GM06990 (cell line): ENCODE measurements at places on chromosomes 1 and 21.

GRCh38 chr21:34073749-34074282 lies 438 bp downstream of the MRPS6 start:
- peak; percentile 65 for DNase-seq

DNA sequence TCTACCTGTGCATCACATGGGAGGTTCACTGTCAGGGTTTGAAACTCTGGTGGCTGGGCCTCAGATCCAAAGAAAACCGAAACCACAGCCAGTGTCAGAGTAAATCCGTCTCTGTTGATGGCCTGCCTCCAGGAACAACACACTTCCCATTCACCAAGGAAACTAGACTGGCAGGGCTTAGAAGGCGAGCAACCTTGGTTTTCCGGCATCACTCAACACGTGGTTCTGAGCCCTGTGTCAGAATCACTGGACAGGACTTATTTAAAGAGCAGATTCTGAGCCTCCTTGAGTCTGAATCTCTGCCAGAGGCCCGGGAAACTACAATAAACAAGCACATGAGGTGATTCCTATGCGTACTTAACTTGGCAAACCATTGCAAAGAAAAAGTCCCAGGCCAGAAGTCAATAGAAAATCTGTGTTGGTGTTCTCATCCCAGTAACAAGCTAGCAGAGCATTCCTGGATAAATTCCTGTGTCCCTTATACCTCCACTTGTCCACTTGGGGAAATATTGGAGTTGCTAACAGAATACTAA lies 70.0 kb downstream of the KCTD3 start:
- no peak for DNase-seq

DNA sequence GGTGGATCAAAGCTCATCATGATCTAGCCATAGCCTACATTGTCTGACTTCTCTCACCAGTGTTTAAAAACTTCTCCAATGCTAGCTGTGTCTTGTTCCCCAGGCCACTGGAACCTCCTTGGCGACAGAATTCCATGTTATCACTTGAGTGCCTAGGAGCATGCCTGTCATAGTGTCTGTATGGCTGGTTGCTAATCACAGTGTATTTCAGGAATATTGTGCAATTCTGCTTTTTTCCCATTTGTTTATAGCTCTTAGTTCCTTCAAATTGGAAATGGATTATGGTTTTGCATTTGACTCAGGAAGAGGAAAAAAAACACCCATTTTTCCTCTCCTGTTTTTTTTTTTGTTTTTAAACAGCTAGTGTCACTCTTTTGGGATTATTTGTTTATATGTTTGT lies 25.5 kb downstream of the ROR1 start:
- DNase-seq = no peak

DNA sequence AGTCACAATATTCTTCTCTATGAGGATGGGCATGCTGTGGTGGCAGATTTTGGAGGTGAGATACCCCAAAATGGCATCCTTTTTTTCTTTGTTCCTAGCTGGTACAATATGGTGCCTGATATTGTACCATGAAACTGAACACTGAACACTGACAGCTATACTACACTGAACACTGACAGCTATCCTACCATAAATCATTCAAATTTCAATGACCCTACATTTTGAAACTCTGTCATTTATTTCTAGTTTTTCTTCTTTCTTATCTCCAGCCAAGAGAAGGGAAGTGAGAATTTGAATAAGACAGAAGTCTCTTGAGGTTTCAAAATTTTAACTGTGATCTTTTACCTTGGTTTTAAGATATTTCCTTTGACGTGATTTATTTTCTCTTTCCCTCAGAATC lies 76.3 kb downstream of the LRRC53 start:
- no peak for DNase-seq

DNA sequence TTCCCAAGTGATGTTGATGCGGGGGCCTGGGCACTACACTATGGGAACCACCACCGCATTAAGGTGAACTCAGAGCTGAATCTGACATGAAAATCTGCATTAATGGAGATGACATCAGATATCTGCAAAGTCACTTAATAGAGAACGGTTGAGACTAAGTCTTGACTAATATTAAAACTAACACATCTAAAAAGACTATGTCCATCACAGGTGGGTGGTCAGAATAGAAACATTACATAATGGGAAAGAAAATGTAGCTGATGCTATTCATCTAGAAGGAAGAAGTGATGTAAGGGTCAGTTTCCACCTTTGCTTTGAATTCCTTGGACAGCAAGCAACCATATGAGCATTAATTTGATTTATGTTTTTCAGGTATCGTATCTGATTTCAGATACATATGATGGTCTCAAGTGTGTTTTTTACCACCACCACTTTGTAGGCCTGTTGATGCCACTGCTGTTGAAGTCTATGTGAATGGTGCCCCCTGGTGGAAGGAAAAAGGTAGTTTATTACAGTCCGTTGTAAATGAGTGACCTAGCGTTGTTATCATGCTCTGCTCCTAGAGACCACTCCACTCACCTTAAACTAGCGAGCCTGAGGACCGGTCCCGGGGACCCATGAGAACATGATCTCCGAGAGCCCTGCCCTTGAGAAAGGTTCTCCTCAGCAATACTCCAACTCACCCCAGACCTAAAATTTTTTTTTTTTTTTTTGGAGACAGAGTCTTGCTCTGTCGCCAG lies 73.5 kb downstream of the BACH1 start:
- peak; percentile 44 for DNase-seq

DNA sequence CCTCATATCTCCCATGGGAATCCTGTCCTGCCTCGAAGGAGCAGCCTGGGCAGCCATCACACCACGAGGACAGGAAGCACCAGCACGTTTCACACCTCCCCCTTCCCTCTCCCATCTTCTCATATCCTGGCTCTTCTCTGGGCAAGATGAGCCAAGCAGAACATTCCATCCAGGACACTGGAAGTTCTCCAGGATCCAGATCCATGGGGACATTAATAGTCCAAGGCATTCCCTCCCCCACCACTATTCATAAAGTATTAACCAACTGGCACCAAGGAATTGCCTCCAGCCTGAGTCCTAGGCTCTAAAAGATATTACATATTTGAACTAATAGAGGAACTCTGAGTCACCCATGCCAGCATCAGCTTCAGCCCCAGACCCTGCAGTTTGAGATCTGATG lies 8.7 kb downstream of the SLAMF8 start:
- DNase-seq = no peak

- no peak for DNase-seq
Observed at GRCh38 chr1:102434421-102434820, 437.7 kb upstream of the OLFM3 start.

GRCh38 chr21:15014221-15014620 lies 50.6 kb downstream of the NRIP1 start:
- DNase-seq = no peak

GRCh38 chr1:229161740-229162139 lies 109.2 kb upstream of the RAB4A start:
- no peak for DNase-seq

- DNase-seq = no peak
Observed at GRCh38 chr1:29120367-29120766, 3.3 kb downstream of the TMEM200B start.

- DNase-seq = no peak
Observed at GRCh38 chr1:38127428-38127827, 80.8 kb upstream of the POU3F1 start.

GRCh38 chr1:121483961-121484424 lies 299.2 kb downstream of the SRGAP2C start:
- no peak for DNase-seq

DNA sequence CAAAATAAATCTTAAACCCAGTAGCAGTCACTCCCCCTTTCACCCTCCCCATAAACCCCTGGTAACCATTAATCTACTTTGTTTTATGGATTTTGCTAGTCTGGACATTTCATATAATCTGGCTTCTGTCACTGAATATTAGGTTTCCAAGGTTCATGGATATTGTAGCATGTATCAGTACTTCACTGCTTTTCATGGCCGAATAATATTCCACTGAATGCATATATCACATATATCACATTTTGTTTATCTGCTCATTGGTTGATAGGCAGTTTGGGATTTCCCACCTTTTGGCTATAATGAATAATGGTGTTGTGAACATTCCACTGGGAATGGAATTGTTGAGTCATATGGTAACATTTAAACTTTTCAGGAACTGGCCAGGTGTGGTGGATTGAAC lies 4.6 kb upstream of the WDR4 start:
- DNase-seq = no peak

- DNase-seq = no peak
Observed at GRCh38 chr1:208177656-208178055, 66.5 kb downstream of the PLXNA2 start.

- DNase-seq = peak; percentile 18
Observed at GRCh38 chr1:209202830-209203532, 380.5 kb upstream of the CAMK1G start.

GRCh38 chr1:43479414-43479813 lies 25.7 kb upstream of the HYI start:
- DNase-seq = no peak

DNA sequence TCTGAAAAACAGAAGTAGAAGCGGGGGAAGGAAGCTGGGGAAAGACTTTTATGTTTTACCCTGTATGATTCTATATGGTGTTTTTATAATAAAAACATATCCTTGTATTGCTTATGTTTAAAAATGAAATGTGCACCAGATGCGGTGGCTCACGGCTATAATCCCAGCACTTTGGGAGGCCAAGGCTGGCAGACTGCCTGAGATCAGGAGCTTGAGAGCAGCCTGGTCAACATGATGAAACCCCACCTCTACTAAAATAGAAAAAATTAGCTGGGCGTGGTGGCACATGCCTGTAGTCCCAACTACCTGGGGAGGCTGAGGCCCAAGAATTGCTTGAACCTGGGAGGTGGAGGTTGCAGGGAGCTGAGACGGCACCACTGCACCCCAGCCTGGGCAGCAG lies 155.4 kb downstream of the SMYD3 start:
- DNase-seq = no peak

DNA sequence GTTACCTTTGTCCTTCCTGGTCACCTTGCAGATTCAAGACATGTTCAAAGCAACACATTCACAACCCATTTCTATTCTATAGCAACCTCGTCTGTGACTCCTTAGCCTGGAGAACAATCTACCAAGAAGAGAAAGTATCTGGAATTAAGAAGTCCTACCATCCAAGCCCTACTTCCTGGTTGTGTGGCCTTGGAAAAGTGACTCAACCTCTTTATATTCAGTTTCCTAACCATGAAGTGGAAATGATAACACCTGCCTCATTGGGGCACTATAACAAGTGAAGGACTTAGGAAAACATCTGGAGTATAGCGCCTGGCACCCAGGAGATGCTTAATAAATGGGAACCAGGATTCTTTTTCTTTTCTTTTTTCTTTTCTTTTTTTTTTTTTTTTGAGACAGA lies 36.5 kb upstream of the SRRM1 start:
- no peak for DNase-seq

GRCh38 chr1:41487126-41488039 lies 2.9 kb upstream of the EDN2 start:
- peak; percentile 58 for DNase-seq

DNA sequence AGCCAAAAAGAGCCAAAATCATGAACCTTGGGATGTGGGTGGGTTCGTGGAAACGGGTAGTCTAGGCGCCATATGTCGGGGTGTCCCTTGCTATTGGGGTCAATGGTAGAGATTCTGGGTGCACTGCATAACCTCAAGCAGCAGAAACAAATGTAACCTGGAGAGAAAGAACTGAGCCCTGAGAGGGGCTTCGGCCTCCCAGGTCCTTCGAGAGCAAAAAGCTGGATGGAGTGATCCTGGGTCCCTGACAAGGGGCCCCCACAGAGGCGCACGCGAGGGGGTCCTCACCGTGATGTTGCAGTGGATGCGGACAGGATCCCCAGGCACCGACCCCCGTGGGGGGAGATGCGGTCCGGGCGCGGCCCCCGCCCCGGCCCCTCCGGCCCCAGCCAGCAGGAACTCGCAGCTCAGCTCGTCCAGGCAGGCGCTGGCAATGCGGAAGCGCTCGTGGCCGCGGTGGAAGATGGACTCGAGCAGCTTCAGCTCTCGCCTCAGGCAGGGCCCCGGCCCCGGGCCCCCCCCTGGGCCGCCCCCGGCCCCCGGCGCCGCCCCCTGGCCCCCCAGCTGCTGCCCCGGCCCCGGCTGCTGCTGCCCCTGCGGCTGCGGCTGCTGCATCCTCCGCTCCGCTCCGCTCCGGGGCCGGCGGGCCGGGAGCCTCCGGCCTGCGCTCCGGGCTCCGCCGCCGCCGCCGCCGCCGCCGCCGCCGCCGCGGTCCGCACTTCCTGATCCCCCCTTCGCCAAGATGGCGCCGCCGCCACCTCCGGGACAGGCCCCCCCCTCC lies at the start of gene UBE2Q1:
Gene UBE2Q1 (minus strand): TSS at position 724 of the 781 bp plus-strand sequence. CDS start 109 bp downstream, at position 615.
- peak; percentile 55 for DNase-seq

- no peak for DNase-seq
Observed at GRCh38 chr1:100325415-100326324, 26.6 kb upstream of the CDC14A start.

- DNase-seq = no peak
Observed at GRCh38 chr1:55209247-55209646, 5.9 kb downstream of the USP24 start.

DNA sequence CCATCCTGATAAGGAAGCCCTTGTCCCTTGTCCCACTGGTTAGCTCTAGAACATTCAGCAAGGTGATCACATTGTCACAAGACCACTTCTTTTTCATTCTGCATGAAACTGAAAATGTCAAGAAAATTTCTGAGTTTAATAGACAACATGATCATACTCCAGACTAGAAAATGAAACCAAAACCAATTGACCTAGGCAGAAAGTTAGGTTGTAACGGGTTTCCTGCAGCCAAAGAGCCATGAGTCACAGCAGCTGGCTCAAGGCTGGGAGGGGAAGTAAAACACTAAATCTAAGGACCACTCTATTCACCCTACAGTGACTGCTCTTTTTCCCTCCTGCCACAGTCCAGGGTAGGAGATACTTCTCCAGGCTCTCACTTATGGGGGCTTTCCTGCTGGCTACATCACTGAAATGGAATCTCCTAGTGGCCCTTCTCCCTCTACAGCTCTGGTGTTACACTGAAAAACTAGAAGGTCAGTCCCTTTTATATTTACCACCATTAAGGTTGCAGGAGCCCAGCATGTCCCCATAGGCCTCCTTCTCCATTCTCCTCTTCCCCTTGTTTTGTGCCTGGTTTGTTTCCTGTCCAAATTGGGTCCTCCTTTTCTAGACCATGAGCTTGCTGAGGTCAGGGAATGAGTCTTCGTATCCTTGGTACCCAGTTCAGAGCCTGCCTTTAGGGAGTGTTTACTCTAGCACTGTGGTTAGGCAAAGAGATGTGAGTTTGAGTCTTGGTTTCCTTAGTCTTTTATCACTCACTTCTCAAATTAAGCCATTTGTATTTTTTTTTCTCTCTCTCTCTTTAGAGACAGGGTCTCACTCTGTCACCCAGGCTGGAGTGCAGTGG lies 236.5 kb upstream of the JUN start:
- DNase-seq = peak; percentile 68

- DNase-seq = no peak
Observed at GRCh38 chr1:119974013-119974412, 77.7 kb upstream of the ADAM30 start.

DNA sequence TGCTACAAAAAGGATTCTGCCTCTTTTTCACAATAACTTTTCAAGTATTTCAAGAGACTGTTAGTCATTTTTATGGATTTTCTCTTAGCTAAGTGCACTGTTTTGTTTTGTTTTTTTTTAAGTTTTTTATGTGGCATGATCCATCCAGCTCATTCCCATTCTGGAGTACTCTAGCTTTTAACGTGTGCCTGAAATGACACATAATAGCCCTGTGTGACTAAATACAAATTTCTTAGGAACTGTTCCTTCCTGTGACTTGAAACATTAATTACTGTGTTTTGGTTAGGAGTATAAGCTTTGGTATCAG lies 143.9 kb downstream of the HS2ST1 start:
- DNase-seq = no peak

- no peak for DNase-seq
Observed at GRCh38 chr1:230020451-230020850, 46.6 kb upstream of the GALNT2 start.
